ENCODE measurements at places on chromosomes 3 and 15. TPM values are rescaled to one million over a fixed set of nuclear protein-coding genes. Genes with fewer than 3 reads are reported as not detected.

The GATA2 gene
- not detected for total RNA-seq

The FRMD4B gene
- 8.2 TPM for total RNA-seq

The LRRC31 gene
- total RNA-seq = not detected

The KIF23 gene
- 80.7 TPM for total RNA-seq

The GOLGA6A gene
- total RNA-seq = not detected

The TARS3 gene
- total RNA-seq = 7.6 TPM

The SCAANT1 gene
- not detected for total RNA-seq

The PLCB2 gene
- 133 TPM for total RNA-seq

The ZPLD1 gene
- not detected for total RNA-seq

The WNT7A gene
- total RNA-seq = not detected

The C3orf22 gene
- total RNA-seq = not detected

The TMEM42 gene
- 8.4 TPM for total RNA-seq

The NUSAP1 gene
- 287 TPM for total RNA-seq

The CMTM8 gene
- 2.1 TPM for total RNA-seq

The OXTR gene
- 0.70 TPM for total RNA-seq

The GPR171 gene
- 115 TPM for total RNA-seq

The DAPK2 gene
- total RNA-seq = 1.5 TPM

The GOLGA8J gene
- total RNA-seq = not detected

Measured in activated CD8-positive, alpha-beta T cell treated with anti-CD3 and anti-CD28 coated beads, Interleukin-2, amount 10 ng/mL, durations not matched to agents 7 days and 5 days (primary cell).